ENCODE measurements at places on chromosomes 11 and 22.

GRCh38 chr22:22752556-22753477 lies 108.4 kb downstream of the GGTLC2 start:
- no peak for DNase-seq

GRCh38 chr22:33829546-33830280 lies 90.6 kb downstream of the LARGE1 start:
- DNase-seq: no peak

GRCh38 chr11:55697817-55698216 lies 35.8 kb downstream of the OR4C6 start:
- DNase-seq: no peak

DNA sequence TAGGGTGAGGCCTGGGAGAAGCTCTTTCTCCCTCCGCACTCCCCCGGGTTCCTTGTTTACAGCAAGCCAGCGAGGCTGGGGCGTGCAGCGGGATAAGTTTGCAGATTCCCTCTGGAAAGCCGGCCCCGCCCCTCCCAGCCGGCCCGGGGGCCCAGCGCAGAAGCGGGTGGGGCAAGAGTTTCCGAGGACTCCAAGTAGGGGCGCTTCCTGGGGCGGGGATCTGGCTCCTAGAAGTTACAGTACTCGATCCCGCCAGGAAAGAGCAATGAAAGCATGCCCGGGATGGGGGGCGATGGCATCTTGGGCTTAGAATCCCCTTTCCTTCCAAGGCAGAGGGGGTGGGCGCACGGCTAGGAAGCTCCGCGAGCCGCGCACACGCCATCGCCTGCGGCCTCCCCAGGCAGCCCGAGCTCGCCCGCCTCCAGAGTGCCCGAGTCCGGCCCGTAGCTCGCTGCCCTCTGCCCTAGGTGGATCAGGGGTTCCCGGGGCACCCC lies 385 bp downstream of the TST start:
- DNase-seq: no peak
